ENCODE measurements at places on chromosomes 6 and 20.

- no peak for DNase-seq
Observed at GRCh38 chr6:84771756-84772356, 7.5 kb upstream of the TBX18 start.

GRCh38 chr6:131163886-131164285 lies 28.6 kb downstream of the AKAP7 start:
- no peak for DNase-seq

- DNase-seq, result no peak
Observed at GRCh38 chr6:14271789-14272736, 154.5 kb downstream of the CD83 start.

DNA sequence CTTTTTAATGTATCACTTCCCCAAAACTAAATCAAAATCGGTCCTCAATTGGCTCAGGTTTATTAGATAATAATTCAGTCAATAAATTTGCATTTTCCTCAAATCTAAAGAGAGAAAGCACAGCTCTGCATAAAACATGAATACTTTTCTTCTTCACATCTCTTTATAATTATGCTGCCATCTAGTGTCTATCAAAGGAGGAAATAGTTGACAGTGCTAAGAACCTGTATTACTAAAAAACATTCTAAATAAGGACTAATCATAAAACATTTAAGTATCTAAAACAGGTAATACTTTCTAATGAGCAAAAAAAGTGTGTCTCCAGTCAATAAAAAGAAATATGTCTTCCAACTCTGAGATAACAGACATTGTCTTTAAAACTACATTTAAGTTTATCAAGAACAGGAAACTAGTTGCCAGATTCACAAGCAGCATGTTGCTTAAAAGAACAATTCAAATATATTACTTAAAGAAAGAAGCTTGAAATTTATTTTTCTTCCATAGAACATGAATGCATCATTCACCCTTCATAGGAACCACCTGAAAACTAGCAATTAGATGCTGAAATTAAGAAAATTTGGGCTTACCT lies 56.5 kb upstream of the DST start:
- DNase-seq, result no peak

DNA sequence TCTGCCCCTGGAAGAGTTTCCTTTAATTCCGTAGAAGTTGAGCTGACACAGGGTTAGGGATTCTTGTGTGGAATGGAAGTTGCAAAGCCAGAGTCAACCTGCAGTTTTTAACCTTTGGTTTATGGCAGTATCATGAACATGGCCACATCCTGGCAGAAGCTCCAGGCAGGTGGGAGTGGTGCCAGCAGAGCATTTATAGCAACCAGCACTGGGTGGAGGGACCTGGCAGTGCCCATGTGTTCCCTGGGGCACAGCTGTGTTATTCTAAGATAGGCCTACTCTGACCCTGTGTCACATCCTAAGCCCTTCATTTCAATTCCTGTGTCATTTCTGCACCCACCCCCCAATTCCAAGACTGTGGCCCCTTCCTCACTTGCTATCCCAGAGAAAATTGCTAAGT lies 26.1 kb upstream of the ZNF831 start:
- no peak for DNase-seq

- no peak for DNase-seq
Observed at GRCh38 chr6:55679503-55679902, 100.5 kb upstream of the HMGCLL1 start.

- DNase-seq, result no peak
Observed at GRCh38 chr6:7939184-7939863, 28.7 kb upstream of the TXNDC5 start.

- DNase-seq, result no peak
Observed at GRCh38 chr20:59611286-59611685, 6.9 kb downstream of the PHACTR3 start.

DNA sequence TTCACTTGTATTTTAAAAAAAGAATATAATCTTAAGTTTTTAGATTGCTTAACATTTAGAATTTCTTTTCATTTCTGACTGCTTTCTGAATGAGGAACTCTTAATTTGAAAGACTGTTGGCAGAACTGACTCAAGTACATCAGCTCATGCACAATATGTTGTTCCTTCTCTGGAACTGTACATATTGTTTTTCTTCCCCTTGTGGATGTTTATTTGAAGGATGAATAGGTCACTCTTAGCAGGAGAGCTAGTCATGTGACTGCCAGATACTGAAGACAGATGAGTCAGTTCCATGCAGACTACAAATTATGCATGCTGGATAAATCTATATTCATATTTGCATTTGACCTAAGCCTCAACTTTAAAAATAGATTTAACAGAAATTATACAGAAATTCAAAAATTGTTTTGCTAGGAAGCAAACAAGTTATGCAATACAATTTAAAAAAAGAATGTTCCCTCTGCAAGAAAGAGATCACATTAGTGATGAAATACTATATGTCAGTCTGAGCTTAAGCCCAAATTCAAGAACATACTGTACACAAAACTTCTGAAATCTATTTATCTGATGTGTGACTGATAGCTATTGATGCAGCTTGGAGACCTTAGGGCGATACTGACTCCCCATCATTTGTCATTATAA lies 1274.9 kb upstream of the GJE1 start:
- DNase-seq, result no peak

DNA sequence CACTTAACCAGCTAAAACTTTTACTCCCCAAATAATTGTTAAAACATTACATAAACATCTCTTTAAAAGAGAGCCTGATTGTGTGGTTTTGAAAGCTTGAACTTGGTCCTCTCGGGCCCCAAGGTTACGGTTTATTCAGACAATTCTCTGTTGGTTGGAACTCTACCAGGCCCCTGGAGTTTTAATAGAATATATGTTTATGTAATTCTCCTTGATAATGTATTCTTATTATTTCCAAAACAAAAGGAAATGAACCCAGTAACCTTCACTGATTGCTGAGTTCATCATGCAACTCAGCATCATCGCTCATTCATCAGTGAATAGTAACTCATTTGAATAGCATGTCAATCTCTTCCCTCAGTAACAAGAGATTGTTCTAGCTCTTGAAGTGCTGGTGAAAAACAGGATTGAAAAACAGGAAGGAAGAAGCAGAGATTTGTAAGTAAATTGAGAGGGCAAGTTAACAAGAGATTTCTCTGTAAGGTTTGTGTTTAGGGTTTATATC lies 464.5 kb upstream of the MARCKS start:
- no peak for DNase-seq

- no peak for DNase-seq
Observed at GRCh38 chr6:42769836-42770235, 12.0 kb upstream of the BICRAL start.

GRCh38 chr6:149567945-149568585 lies 1.9 kb downstream of the GINM1 start:
- DNase-seq, result no peak

DNA sequence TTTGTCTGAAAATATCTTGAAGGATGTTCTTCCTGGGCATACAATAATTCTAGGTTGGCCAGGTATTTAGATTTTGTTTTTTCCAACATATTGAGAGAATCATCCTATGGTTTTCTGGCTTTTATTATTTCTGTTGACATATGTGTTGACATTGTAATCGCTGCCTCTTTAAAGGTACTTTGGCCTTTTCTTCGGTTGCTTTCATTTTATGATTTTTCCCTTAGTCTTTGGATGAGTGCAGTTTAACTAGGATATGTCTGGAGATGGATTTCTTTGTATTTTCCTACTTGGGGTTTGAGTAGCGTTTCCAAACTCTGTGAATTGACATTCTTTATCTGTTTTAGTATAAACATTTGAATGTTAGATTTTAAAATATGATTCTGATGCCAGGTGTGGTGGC lies 11.5 kb downstream of the SERPINB1 start:
- DNase-seq, result no peak

GRCh38 chr6:5838656-5839396 lies 167.9 kb downstream of the NRN1 start:
- DNase-seq, result no peak

- no peak for DNase-seq
Observed at GRCh38 chr6:141451511-141452353, 681.0 kb upstream of the GJE1 start.

DNA sequence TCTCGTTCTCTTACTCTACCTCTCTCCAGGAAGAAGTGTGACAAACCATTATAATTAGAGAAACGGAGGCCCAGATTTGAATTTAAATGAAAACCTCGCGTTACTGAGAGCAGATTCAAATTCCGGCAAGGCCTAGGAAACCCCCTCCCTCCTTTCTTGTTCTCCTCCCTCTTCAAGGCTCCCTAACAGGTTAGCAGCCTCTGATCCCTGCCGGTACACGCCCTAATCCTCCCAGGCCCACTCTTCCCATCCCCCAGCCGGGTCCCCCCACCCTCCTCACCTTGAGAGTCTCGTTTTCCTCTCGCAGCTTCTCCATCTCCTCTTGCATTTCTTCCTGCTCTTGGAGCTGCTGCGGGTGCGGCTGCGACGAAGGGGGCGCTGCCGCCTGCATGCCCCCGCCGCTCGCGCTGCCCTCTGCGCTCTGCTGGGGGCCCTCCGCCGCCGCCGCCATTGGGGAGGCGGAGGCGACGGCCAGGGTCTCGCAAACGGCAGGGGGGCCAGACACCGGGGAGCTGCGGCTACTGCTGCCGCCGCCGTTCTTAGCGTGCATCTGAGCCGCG lies 3.8 kb downstream of the MTCL3 start:
- peak; percentile 14 for DNase-seq

- DNase-seq, result no peak
Observed at GRCh38 chr6:117074672-117075071, 190.7 kb upstream of the VGLL2 start.

DNA sequence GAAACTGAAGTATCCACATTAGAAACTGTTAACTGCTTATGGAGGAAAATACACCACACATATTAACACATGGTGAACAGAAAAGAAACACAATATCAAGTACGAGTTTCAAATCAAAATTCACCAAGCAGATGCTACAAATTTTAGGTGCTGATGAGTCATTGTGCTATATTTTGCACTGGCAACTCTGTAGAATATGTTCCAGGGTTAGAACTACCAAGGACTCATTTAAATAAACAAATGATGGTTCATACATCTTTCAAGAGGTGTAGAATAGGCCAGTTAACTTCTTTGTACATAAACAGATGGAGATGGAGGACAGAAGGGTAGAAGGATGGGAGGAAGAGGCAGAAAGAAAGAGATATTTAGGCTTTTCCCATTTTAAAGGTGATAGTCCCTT lies 184.9 kb downstream of the ARHGAP18 start:
- no peak for DNase-seq

DNA sequence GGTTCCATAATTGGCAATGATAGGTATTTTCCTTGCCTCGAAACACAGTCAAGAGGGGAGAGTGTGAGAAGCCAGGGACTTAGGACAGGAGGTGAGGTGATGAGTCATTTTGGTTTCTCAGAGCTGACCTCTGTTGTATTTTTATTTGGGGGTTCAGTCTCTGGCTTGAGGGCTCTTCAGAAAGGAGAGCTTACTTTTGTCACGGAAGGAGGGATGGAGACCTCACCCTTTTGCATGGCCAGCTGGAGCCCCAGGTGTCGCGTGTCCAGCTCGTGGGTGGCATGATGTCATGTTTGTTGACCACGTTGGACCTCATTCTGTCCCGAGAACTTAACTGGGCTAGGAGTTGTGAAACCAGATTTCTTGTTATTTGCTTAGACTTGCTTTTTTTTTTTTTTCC lies 293.9 kb downstream of the QKI start:
- DNase-seq, result no peak

DNA sequence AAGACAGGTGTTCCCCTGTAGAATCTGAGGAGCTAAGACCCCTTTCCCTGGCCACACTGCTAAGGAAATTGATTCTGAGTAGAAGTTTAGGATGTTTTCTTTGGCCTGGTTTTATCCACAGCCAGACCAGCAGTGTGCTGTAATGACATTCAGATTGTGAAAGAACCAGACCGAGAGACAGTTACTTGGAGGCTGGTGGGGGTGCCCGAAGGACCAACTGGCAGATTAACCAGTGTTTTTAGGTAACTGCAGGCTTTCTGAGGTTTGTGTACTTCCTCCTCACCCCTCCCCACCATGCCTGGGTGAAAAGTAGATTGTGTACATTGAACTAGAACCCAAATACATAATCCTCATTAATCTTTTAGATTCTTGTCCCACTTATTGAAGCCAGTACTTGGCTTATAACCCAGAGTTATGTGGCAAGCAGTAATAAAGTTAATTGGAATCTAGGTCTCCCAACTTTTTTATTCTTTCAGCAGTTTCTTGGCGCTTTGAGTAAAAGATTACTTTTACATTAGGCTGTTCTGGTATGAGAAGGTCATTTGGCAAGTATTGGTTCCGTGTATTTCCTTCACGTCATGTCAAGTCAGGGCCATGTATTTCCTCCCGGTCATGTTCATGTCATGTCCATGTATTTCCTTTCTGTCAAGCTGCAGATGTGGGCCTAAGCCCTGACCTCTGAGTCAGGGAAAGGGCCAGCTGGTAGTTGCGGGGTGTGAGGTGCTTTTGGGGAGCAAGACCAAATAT lies 93.7 kb downstream of the TCP11 start:
- no peak for DNase-seq

DNA sequence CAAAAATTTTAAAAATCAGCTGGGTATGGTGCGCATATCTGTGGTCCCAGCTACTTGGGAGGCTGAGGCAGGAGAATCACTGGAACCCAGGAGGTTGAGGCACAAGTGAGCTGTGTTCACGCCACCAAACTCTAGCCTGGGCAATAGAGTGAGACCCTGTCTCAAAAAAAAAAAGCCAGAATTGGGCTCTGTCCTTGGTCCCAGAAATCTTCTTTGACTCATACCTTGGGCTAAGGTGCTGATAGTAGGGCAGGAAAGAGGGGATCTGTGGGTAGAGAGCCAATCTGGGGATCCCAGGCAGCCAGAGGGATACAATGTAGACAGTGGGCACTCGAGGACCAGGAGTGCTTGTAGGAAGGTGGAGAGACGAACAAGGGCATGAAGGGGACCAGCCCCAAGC lies 13.3 kb downstream of the ETV7 start:
- no peak for DNase-seq

- no peak for DNase-seq
Observed at GRCh38 chr6:43295456-43295855, 2.6 kb upstream of the SLC22A7 start.

DNA sequence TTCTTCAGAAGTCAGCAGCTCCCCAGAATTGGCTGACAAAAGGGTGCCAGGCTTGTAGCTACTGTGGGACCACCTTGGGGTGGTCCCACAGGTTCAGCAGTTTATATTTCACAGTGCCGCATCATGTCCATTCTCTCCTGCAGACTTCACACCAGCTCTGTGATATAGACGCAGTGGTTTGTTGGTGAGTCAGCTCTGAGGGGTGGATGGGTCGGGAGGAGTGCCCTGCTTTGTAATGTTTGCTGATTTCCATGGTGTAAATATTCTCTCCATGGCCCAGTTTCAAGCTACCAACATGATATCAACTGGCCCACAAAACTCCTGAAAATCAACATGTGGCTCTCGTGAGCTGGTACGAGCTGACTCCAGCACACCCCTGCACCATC lies 78.2 kb downstream of the CDH22 start:
- no peak for DNase-seq

DNA sequence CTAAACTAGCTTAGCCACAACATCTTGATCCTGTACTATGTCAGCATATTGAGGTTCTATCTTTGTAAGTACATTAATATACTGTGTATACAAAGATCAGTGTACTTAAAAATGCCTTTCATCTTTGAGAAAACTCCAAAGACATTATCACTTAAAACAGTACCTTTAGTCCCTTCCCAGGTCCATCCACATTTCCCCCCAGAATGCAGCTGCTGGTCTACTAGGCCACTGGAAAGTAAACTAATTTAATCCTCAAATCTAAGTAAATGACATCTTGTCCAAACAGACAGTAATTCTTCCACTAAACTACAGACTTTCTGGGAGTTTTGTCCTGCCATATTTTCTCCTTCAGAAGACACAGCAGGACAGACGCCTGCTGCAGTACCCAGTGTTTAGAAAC lies 68.7 kb downstream of the SYCP2 start:
- no peak for DNase-seq
